ENCODE measurements at places on chromosomes 13 and 19. TPM values are rescaled to one million over a fixed set of nuclear protein-coding genes. Genes with fewer than 3 reads are reported as not detected.

GRCh38 chr13:59345311-59345710 is 818.4 kb downstream of the DIAPH3 start:
- no peak for DNase-seq

DNA sequence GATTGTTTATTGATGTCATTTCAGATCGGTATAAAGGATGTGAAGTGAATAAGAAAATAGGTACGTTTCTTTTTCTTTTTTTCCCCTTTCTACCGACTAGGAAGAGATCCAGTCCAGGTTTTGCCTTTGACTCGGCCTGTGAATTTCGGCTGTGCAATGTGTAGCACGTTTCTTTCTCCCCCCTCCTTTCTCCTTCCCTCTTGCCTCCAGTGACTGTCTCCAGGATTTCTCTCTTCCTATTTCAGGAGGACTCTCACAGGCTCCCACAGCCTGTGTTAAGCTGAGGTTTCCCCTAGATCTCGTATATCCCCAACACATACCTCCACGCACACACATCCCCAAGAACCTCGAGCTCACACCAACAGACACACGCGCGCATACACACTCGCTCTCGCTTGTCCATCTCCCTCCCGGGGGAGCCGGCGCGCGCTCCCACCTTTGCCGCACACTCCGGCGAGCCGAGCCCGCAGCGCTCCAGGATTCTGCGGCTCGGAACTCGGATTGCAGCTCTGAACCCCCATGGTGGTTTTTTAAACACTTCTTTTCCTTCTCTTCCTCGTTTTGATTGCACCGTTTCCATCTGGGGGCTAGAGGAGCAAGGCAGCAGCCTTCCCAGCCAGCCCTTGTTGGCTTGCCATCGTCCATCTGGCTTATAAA is at the start of gene GPC6:
Gene GPC6, plus strand, starts transcription at position 185 of the 657 bp plus-strand sequence.
- peak; percentile 61 for DNase-seq

- no peak for DNase-seq
Measured at GRCh38 chr13:60066226-60066625, 97.5 kb downstream of the DIAPH3 start.

- peak; percentile 72 for DNase-seq
Measured at GRCh38 chr19:13987101-13987890, 18.8 kb downstream of the RFX1 start.

ZNF835 gene
- not detected for total RNA-seq

DNA sequence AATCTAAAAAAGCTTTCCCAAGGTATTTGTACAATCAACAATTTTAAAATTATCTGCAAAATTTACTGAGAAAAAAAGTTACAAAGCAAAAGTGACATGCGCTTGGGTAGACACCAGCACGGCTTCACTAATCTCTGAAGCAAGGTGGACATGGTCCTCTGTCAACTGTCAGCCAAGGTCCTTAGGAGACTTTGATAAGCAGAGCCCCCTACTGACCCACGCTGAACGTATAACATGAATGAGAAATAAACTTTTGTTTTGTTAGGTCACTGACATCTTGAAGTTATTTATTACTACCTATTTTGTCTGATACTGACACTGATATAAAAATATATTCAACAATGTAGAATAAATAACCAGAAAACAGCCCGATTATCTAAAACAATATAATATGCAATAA is 100.7 kb upstream of the OBI1 start:
- DNase-seq = no peak

C3 gene
- total RNA-seq = 13.4 TPM

ACER1 gene
- not detected for total RNA-seq

DNA sequence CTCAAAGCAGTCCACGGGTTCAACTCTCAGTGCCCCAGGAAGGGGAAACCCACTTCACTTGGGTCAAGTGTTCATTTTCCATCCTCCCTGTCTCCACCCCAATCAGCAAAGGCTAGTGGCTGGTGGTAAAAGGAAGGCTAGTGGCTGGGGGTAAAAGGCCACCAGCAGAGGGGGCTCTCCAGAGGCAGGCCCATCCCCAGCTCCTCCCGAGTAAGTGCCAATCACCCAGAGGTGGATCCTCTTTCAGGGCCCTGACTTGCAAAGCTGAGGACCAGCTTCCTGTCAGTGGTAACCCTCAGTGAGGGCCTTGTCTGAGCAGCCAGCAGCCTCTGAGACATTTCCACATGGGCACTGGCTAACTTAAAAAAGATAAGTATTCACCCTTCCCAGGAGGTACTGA is 22.0 kb upstream of the TPT1 start:
- DNase-seq = peak; percentile 86

DNA sequence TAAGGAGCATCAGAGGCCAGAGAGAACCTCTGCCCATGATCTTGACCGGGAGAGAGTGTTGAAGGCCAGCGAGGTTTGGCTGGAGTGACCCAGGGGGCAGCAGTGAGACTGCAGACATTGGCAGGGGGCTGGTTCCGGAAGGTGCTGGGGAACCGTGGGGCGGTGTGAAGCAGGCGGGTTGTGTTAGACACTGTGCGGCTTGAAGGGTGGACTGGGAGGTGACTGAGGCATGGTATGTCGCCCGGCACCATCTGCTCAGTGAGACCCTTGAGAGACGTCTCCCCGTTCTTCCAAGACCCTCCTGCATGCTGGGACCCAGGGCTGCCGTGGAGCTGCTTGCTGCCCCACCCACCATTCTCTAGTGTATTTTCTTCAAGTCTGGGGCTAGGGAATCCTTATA is 24.6 kb downstream of the CARM1 start:
- peak; percentile 79 for DNase-seq

- peak; percentile 93 for DNase-seq
Measured at GRCh38 chr19:632579-633067, 714 bp downstream of the POLRMT start.

DNA sequence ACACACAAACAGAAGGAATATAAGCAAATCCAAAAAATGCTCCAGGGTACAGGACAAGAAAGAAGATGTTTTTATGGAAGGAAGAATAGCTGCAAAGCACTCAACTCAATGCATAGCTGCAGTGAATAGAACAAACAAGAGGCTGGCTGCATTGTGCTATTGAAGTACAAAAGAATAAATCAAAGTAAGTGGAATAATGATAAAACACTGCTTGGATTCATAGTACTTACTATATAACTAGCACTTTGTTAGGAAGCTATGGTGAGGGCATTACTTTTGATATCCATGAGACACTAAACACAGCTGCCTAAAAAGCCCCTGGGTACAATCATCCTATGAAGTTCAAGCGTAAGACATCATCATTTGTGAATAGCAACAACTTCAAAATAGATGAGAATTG is 350.1 kb downstream of the PCDH9 start:
- no peak for DNase-seq

GRCh38 chr19:49507803-49508494 is 4.5 kb upstream of the FCGRT start:
- DNase-seq = peak; percentile 11

GDF15 gene
- total RNA-seq = 0.30 TPM

DNA sequence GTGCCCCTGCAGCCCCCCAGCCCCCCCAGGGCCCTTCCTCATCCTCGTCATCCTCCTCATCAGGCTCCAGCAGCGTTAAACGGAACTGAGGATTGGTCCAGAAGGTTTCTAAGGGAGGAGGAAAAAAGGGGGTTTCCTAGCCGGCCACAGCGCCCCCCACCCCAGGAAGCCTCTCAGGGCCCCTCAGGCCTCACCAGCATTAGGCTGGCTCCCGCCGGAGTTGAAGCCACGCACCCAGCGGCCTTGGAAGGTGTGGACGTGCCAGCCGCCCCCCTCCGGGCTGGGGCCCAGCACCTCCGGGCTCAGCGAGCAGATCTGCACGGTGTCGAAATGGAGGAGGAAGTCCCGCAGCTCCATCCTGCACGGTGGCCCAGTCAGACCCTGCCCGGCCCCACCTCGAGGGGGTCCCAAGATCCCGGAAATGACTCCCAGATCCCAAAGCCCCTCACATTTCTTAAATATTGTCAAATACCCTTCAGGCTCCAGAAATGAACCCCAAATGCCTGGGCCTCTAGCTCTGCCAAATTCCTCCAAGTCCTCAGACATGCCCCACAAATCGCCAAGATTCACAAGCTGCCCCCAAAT is 6.9 kb downstream of the CAPN12 start:
- DNase-seq = peak; percentile 63

DNA sequence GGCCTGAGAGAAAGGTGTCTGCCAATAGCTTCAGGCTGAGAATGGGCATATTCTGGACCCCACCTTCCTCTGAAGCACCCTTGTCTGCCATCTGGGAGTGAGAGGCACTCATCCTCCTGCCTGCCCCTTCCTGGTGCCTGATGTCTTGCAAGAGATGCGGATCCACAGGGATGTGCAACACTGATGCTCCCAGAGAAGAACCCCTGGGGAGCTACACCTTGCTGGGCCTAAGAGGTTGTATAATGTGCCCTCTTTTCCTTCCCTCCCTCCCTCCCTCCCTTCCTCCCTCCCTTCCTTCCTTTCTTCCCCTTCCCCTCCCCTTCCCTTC is 34.6 kb downstream of the ADPRHL1 start:
- DNase-seq = peak; percentile 44

DNA sequence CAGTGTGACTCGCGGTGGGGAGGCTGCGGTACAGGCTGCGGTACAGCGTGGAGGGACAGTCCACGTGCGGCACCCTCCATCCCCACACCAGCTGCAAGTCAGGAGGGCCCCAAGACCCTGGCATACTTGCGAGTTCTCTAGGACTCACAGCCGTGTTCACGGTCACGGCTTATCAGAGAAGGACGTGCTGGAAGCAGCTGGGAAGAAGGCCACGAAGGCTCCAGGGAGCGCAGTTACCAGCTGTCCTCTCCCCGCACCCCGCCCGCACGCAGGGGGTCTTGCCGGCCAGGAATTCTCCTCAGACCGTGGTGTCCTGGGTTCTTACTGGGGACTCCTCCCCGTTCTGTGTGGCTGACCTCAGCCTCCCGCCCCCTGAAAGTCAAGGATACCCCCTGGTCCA is 6.2 kb downstream of the ZNF444 start:
- DNase-seq = no peak

- peak; percentile 92 for DNase-seq
Measured at GRCh38 chr19:18762125-18763023, 28.7 kb downstream of the COMP start.

CRB3 gene
- 4.9 TPM for total RNA-seq

DNA sequence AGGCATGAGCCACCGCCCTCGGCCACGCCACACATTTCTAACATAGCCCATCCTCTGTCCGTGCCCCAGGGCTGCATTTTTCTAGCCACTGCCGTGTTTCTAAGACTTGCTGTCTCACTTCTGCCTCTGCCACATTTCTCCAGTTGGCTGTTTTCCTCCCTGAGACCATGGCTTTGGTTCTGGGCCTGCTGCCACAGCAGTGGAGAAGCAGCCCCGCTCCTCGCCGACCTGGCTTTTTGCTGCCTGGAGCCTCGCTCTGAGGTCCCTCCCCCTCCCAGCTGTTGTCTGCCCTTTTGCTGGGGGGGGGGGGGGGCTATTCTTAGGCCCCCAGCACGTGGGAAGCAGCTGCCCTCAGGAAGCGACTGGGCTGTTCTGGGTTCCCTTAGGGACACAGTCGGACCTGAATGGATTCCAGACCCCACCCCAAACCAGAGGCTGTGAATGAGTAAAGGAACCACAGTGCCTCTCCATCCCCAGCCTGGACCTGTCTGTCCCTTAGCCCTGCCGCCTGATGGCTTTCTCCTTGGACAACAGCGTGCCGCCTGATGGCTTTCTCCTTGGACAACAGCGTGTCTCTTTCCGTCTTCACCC is 3.3 kb downstream of the GYS1 start:
- peak; percentile 22 for DNase-seq

SBK2 gene
- total RNA-seq = 4.0 TPM

DNA sequence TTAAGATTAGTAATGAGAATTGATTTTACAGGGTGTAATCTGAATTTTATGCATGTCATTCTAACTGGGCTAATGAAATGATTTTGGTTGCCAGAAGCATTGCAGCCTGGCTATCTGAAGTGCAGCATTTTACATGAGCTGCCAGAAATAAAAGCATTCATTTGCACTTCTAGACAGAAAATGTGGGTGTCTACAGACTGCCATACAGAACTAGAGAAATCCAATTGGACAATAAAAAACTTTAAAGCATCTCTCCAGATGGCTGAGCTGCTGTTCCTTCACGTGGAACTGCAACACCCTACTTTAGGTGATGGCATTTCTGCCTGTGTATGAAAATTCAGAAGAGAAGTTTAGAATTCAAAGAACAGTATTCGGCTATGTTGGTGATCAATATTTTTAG is 450.1 kb upstream of the SLITRK1 start:
- DNase-seq = no peak

DNA sequence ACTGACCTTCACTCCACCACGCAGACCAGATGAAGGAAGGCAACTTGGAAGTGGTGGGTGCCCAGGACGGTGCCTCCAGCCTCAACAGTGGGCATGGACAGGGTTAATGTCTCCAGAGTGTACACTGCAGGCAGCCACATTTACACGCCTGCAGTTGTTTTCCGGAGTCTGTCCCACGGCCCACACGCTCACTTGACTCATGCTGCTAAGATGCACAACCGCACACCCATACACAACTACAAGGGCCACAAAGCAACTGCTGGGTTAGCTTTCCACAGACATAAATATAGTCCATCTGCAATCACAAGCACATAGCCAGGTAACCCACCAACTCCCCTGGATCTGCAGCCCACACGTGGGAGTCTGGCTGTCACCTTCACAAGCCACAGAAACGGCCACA is 12.6 kb upstream of the AXL start:
- DNase-seq = no peak

GNG8 gene
- not detected for total RNA-seq

DNA sequence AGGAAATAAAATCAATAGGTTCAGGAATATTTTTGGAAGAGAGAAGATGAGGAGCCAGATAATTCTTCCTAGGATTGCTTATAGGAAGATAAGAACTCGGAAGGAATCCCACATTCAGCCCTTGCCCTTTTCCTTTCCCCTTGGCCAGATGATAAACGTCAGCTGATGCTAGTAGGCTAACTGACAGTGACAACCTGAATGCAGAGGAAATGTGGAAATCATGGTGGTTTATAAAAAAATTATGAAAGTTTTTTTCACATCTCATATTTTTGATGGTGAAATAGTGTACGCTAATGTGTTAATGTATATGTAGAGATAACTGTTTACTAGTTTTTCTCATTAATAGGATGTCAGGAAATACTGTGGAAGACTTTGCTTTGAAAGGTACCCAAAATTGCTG is 56.9 kb downstream of the EDNRB start:
- no peak for DNase-seq

DNA sequence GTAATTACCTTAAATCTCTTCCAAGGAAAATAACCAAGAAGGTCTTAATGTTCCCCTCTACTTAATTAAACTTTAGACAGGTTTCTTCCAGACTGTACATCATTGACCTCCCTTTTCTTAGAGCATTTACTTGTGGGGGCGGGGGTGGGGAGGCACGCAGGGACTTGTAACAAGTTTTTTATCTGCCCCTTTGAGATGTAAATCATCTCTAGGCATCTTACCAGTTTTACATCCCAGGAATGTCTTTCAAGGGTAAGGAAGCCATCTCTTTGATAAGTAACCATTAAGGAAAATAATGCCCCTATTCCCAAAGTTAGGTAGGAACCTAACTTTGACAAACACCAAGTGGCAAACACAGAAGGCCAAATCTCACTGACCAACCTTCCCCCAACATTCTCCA is 528.6 kb downstream of the SUCLA2 start:
- peak; percentile 17 for DNase-seq

- no peak for DNase-seq
Measured at GRCh38 chr19:3193256-3194105, 7.8 kb downstream of the NCLN start.
